ENCODE measurements at places on chromosomes 13 and 19.
A peak's percentile ranks its signal among the peaks of the same experiment; 100 is the strongest.

GRCh38 chr19:4077800-4078684 is 11.3 kb upstream of the ZBTB7A start:
- DNase-seq = no peak

DNA sequence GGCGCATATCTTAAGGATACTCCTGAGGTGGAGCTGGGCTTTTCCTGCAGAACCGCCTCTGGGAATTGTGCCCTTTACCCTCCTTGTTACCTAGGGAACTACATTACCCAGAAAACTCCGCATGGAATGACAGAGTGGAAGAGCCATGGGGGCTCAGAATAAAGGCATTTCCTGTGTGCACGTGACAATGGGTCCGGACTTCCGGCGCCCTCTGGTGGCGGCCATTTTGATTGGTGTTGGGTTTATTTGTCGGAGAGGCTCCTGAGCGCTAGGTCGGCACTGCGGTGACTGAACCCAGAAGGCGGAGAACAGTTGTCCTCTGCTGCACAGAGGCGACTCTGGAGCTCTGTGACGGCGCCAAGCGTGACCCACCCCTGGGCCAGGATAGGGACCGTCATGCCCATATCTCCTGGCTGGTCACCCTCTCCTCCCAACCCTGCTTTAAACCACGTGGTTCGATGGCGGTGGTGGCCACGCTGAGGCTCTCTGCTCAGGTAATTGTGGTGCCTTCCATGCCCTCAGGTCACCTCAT is at the start of gene ZNF587B:
TSS of gene ZNF587B (plus strand) at position 229 of the 532 bp plus-strand sequence. CDS start at position 459, 230 bp downstream.
- peak; percentile 91 for DNase-seq

DNA sequence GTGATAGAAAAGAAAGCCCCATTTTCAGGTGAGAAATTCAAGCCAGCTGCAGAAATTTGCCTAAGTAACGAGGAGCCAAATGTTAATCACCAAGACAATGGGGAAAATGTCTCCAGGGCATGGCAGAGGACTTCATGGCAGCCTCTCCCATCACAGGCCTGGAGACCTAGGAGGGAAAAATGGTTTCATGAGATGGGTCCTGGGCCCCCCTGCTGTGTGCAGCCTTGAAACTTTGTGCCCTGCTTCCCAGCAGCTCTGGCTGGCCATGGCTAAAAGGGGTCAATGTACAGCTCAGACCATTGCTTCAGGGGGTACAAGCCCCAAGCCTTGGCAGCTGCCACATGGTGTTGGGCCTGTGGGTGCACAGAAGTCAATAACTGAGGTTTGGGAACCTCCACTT is 9.9 kb downstream of the N4BP2L1 start:
- no peak for DNase-seq

DNA sequence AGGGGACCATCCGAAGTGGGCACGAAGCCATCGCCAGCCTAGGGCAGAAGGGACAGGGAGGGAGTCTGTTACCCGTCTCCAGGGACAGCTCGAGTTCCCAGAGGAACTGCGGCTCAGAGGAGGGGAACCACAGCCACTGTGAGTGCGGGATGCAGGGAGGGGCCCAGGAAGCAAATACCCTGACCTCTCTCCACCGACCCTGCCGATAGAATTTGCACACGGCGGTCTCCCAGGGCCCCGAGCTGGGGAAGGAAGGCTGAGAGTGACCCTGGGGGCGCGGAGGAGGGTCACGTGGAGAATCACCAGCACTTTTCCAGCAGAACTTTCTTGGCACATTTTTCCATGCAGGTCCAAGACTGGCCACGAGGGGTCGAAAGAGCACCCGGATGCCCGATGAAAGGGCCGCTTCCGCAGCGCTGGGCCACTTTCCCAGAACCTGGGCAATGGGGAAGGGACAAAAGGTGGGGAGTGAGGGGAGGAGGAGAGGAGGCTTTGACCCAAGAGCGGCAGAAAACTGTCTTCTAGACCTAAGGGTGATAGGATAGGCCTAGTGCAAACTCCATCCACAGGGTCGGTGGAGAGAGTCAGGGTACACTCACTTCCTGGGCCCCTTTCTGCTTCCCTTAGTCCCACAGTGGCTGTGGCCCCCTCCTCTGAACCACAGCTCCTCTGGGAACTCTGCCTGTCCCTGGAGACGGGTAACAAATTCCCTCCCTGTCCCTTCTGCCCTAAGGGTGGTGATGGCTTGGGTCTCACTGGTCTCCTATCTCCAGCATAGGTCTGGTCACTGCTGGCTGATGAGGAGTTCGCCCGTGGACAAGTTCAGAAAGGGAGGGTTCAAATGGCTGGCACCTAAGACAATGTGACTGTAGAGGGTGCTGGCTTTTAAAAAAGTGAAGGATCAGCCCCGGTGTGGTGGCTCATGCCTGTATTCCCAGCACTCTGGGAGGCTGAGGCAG is 5.3 kb upstream of the GPR4 start:
- peak; percentile 72 for DNase-seq
